Progenitor cell of endocrine pancreas (in vitro differentiated cells): ENCODE measurements at places on chromosomes 6 and 20.

- no peaks in the 10 kb centered on the region for H3K36me3 ChIP-seq
- no peak overlapping the region for H3K27ac ChIP-seq
- no peak for DNase-seq
- no peaks in the 10 kb centered on the region for H3K4me1 ChIP-seq
Observed at GRCh38 chr6:34032856-34033255, 113.0 kb downstream of the GRM4 start.

DNA sequence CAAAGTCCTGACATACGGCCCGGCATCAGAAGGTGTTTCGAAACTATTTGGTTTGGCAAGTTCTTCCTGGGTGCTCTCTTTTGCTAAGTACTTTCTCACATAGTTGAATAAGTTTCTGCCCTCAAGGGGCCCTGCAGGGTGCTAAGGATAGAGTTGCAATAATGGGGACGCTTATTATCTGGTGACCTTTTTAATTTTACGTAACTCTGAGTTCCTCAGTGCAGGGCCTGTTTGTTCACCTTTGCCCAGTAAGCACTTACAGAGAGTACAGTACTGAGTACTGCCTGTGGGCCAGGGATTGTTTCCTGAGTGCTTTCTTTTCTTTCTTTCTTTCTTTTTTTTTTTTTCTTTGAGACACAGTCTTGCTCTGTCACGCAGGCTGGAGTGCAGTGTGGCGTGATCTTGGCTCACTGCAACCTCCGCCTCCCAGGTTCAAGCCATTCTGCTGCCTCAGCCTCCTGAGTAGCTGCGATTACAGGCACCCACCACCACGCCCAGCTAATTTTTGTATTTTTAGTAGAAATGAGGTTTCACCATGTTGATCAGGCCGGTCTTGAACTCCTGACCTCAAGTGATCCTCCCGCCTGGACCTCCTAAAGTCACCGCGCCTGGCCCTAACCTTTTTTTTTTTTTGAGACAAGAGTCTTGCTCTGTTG is 4.5 kb upstream of the PXMP4 start:
- H3K4me1 ChIP-seq = peaks cover 6% of the 10 kb centered on the region
- DNase-seq = no peak
- H3K4me3 ChIP-seq = no peak overlapping the region
- peaks cover 2% of the 10 kb centered on the region for H3K36me3 ChIP-seq
- H3K27me3 ChIP-seq = peaks cover 3% of the 10 kb centered on the region
- H3K27ac ChIP-seq = no peak overlapping the region

GRCh38 chr6:21616005-21616404 is 22.5 kb downstream of the SOX4 start:
- no peak overlapping the region for H3K27ac ChIP-seq
- no peak for DNase-seq
- peaks cover 20% of the 10 kb centered on the region for H3K4me1 ChIP-seq
- H3K4me3 ChIP-seq = no peak overlapping the region
- H3K36me3 ChIP-seq = no peaks in the 10 kb centered on the region
- H3K27me3 ChIP-seq = no peaks in the 10 kb centered on the region

DNA sequence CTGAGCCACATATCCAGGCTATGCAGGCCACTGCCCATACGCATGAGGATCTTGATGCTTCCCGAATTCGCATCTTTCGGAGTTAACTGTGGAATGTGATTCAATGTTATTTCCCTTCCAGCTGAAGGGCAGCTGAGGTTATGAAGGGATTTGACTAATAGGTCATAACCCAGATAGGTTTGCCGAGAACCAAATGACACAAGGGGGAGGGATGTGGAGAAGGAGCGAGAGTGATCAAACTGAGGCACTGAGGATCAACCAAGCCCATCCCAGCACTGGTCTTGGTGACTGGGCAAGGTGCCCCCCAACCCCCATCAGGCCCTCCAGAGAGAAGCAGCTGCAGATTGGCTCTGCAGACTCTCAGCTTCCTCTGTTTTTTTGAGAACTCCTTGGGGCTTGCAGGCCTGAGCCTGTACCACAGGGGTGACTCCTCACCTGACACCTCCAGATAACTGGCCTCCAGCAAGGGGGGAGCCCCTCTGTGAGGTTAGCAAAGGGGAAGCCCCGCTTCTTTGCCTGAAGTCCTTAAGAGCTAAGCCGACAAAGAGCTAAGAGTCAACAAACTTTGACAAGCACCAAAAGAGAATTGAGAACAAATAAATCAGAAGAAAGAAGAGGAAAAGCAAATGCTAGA is 185.9 kb downstream of the PDE7B start:
- H3K27me3 ChIP-seq = peaks cover 18% of the 10 kb centered on the region
- peak overlapping the region; percentile 65 for H3K27ac ChIP-seq
- H3K4me3 ChIP-seq = no peak overlapping the region
- H3K36me3 ChIP-seq = no peaks in the 10 kb centered on the region
- H3K4me1 ChIP-seq = peaks cover 13% of the 10 kb centered on the region

DNA sequence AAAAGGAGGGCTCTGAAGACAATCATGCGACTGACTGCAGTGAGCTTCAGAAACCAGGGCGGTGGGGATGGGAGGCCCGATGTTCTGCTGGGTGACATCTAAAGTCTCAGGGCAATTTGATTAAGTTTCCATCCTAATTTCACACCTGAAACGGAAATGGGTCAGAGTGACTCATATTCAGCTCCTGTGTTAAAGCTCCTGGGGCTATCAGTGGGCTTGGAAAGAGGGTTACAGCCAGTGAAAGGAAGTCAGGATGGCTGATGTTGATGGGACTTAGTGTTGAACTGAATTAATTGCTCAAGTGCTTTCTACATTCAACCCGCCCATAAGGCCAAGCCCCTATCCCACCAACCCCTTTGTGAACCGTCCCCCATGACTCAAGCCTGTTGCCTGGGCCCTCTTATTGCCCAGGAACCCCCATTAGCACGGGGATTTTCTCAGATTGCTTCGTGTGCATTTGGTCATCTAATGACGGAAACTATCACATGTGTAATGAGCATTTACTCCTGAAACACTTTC is 47.1 kb upstream of the TBC1D7 start:
- H3K27me3 ChIP-seq = peaks cover 17% of the 10 kb centered on the region
- H3K4me1 ChIP-seq = peaks cover 12% of the 10 kb centered on the region
- no peak for DNase-seq
- H3K36me3 ChIP-seq = no peaks in the 10 kb centered on the region

DNA sequence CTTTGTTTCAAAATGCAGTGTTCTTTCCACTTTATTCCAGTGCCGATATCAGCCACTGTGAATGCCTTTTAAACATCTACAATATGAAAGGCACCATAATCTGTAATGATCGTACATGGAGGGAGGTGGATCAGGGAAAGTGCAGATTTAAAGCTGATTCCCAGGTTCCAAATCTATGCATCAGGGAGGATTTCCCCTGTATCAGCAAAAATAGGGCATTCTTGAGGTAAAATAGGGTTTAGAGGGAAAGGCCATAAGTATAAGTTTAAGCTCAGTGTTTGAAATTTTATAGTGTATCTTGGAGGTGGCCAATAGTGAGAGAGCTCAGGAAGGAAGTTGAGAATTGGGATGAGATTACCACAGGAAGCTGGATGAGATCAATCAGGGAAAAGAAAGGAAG is 289.7 kb upstream of the ID4 start:
- H3K36me3 ChIP-seq = no peaks in the 10 kb centered on the region
- no peak for DNase-seq
- no peaks in the 10 kb centered on the region for H3K27me3 ChIP-seq
- peaks cover 7% of the 10 kb centered on the region for H3K4me1 ChIP-seq
- H3K27ac ChIP-seq = no peak overlapping the region

- H3K4me3 ChIP-seq = no peak overlapping the region
Observed at GRCh38 chr6:133802861-133803260, 86.1 kb upstream of the TCF21 start.

DNA sequence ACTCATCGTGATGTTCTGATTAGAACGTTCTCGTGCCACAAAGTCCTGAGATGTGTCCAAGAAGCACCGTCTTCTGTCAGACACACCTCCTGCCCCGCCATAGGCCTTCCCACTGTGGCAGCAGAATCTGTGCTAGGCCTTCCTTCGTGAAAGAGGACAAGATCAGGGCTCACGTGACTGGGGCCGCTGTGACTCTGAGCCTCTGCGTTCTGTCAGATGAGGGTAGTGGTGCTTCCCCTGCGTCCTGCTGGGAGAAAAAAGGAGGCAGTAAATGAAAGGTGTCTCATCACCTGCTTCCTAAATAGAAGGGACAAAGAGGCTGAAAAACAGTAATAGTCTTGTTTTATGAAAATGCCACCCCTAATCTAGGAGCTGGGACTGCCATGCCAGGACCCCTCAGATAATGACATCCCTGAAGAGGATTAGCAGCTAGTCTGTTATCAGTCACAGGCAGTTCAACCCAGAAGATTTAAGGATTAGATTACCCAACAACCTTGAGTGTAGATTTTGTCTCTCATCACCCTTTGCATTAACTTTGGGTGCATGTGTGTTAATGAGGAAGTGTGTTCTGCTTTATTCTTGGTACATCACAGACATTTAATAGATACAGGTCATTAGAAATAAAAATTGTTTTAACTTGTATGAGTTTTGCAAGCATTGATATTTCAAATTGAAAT is 4.1 kb downstream of the DNAJC5 start:
- no peak overlapping the region for H3K4me3 ChIP-seq
- no peak overlapping the region for H3K27ac ChIP-seq
- peaks cover 2% of the 10 kb centered on the region for H3K36me3 ChIP-seq

DNA sequence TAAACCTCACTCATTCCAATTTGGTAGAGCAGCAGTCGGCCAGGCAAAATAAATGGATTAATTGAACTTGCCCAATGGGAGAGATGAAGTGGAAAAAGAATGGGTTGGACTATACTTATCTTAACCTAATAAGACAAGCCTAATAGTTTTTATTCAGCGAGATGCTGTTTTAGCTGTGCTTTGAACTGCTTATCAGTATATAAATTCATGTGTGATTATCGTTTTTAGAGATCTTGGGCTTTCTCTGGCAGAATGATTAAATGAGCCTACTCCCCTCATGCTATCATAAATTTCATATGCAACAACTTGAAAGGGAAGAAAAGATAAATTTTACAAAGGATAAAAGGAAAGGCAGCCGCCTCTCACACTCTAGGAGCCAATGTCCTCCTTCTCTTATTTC is 59.8 kb downstream of the SNAP25 start:
- DNase-seq = no peak
- H3K36me3 ChIP-seq = no peaks in the 10 kb centered on the region
- H3K4me3 ChIP-seq = no peak overlapping the region
- H3K27me3 ChIP-seq = peaks cover 30% of the 10 kb centered on the region

GRCh38 chr6:116438590-116439448 is 22.4 kb upstream of the CALHM6 start:
- H3K27ac ChIP-seq = no peak overlapping the region
- no peaks in the 10 kb centered on the region for H3K27me3 ChIP-seq
- no peaks in the 10 kb centered on the region for H3K4me1 ChIP-seq
- no peak for DNase-seq

- peaks cover 16% of the 10 kb centered on the region for H3K27me3 ChIP-seq
- H3K4me3 ChIP-seq = no peak overlapping the region
- H3K36me3 ChIP-seq = no peaks in the 10 kb centered on the region
- no peak overlapping the region for H3K27ac ChIP-seq
Observed at GRCh38 chr20:62561182-62561581, 81.1 kb upstream of the SLCO4A1 start.

GRCh38 chr6:85449388-85449817 is 480 bp upstream of the NT5E start:
- DNase-seq = no peak
- no peak overlapping the region for H3K27ac ChIP-seq
- peak overlapping the region; percentile 86 for H3K4me3 ChIP-seq
- H3K27me3 ChIP-seq = peaks cover 26% of the 10 kb centered on the region

- no peak overlapping the region for H3K4me3 ChIP-seq
- no peak for DNase-seq
- peaks cover 2% of the 10 kb centered on the region for H3K36me3 ChIP-seq
Observed at GRCh38 chr6:31767096-31767645, 4.7 kb downstream of the SAPCD1 start.

GRCh38 chr20:48823960-48824498 is 3.8 kb downstream of the PREX1 start:
- H3K4me3 ChIP-seq = no peak overlapping the region
- no peak for DNase-seq
- H3K27ac ChIP-seq = no peak overlapping the region
- no peaks in the 10 kb centered on the region for H3K36me3 ChIP-seq
- H3K4me1 ChIP-seq = peaks cover 3% of the 10 kb centered on the region

- H3K36me3 ChIP-seq = no peaks in the 10 kb centered on the region
- H3K27ac ChIP-seq = no peak overlapping the region
- no peak for DNase-seq
- no peak overlapping the region for H3K4me3 ChIP-seq
Observed at GRCh38 chr6:133939778-133940667, 13.0 kb upstream of the TBPL1 start.

GRCh38 chr6:82608781-82609180 is 245.2 kb downstream of the TPBG start:
- no peak overlapping the region for H3K27ac ChIP-seq
- H3K36me3 ChIP-seq = no peaks in the 10 kb centered on the region
- H3K4me1 ChIP-seq = peaks cover 12% of the 10 kb centered on the region
- DNase-seq = no peak

- no peaks in the 10 kb centered on the region for H3K36me3 ChIP-seq
- no peaks in the 10 kb centered on the region for H3K27me3 ChIP-seq
- H3K27ac ChIP-seq = no peak overlapping the region
- DNase-seq = no peak
Observed at GRCh38 chr6:126720304-126720703, 380.4 kb downstream of the CENPW start.

- H3K27ac ChIP-seq = no peak overlapping the region
- H3K4me1 ChIP-seq = no peaks in the 10 kb centered on the region
- no peaks in the 10 kb centered on the region for H3K36me3 ChIP-seq
- no peak for DNase-seq
Observed at GRCh38 chr6:133623065-133623464, 265.8 kb upstream of the TCF21 start.

- no peak for DNase-seq
- H3K27me3 ChIP-seq = no peaks in the 10 kb centered on the region
- no peak overlapping the region for H3K27ac ChIP-seq
- no peaks in the 10 kb centered on the region for H3K36me3 ChIP-seq
- no peak overlapping the region for H3K4me3 ChIP-seq
Observed at GRCh38 chr20:19301843-19302242, 89.4 kb downstream of the SLC24A3 start.

DNA sequence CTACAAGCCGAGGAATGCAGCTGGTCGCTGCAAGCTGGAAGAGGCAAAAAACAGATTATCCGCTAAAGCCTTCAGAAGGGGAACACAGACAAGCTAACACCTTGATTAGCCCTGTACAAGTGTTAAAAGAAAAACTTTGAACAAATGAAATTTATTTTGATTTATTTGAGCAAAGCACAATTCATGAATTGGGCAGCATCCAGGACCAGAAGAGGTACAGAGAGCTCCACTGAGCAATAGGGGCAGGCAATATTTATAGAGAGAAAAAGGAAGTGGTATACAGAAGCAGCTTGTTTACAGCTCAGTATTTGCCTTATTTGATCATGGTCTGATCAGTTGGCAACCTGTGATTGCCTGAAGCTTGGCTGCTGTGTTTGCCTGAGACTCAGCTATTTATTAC is 17.6 kb downstream of the HLA-DOB start:
- H3K4me3 ChIP-seq = no peak overlapping the region
- no peak overlapping the region for H3K27ac ChIP-seq
- H3K27me3 ChIP-seq = peaks cover 77% of the 10 kb centered on the region

- H3K27me3 ChIP-seq = peaks cover 78% of the 10 kb centered on the region
- no peak overlapping the region for H3K27ac ChIP-seq
- no peak overlapping the region for H3K4me3 ChIP-seq
Observed at GRCh38 chr20:32052778-32053362, 828 bp downstream of the HCK start.

GRCh38 chr6:25165800-25166199 is 113.4 kb upstream of the CARMIL1 start:
- H3K4me1 ChIP-seq = peaks cover 19% of the 10 kb centered on the region
- H3K27me3 ChIP-seq = peaks cover 3% of the 10 kb centered on the region
- peak overlapping the region; percentile 12 for H3K27ac ChIP-seq
- H3K36me3 ChIP-seq = no peaks in the 10 kb centered on the region
- H3K4me3 ChIP-seq = no peak overlapping the region
